ENCODE measurements at places on chromosomes 13 and 19.
A peak's percentile ranks its signal among the peaks of the same experiment; 100 is the strongest.

DNA sequence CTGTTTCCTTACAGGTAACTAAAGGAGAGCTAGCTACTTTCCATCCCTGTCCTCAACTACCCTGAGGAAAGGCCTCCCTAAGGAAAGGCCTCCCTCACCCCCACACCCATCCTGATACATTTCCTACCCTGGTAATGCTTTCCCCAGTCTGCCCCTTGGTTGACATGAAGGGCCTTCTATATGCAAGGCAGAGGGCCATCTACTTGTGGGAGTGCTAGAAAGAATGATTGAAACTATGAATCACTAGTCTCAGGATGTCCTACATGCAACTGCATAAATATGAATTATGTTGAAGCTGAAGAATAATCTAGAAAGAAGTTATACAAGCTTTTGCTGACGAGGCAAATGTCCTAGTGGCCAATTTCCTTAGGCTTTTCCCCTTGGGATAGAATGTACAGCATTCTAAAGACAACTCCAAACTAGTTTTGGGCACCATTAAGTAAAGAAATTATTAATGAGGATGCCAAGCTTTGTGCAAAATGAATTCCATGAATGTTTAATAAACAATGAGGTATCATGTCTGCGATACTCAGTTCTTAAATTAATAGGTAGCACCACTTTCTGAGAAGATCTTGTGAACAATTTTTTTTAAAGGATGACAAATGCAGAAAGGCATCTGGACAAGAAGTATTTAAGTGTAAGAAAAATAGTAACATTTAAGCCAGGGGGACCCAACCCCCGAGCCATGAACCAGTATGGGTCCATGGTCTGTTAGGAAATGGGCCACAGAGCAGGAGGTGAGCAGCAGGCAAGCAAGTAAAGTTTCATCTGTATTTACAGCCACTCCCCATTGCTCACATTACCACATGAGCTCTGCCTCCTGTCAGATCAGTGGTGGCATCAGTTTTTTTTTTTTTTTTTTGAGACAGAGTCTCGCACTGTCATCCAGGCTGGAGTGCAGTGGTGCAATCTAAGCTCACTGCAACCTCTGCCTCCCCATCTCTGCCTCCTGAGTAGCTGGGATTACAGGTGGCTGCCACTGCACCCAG lies 223.0 kb downstream of the LHFPL6 start:
- no peak for DNase-seq

- DNase-seq, result no peak
Observed at GRCh38 chr13:18978447-18978846, 203.2 kb downstream of the TUBA3C start.

- DNase-seq, result no peak
Observed at GRCh38 chr13:72782717-72783116, 784 bp downstream of the PIBF1 start.

DNA sequence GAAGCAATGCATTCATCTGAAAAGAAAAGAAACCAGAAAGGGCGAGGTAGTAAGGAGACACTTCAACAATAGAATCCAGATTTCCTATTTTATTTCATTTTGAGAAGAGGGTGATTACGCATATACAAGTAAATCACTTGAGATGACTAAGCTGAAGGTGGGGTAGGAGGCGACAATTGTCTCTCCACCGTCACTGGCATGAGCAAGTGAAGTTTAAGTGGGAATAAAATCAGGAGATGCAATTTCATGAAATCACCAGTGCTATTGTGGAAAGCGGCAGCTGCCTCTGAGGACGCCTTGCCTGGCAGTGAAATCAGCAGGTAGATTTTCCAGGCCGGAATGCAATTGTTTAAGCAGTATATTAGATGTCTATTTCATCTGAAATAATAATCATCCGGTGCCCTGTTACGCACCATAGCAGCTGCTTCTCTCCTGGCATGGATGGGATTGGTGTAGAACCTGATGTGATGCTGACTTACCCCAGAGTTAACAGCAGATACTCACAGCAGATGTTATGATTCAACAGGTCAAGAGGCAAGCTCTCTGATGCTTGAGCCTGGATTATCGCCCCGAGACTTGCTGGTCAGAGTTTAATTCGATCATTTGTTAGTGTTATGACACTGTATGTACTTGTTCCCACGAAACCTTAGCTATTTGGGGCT lies 64.3 kb downstream of the RASL11A start:
- peak; percentile 60 for DNase-seq

- peak; percentile 15 for DNase-seq
Observed at GRCh38 chr19:21482863-21483276, 22.5 kb upstream of the ZNF429 start.

- DNase-seq, result no peak
Observed at GRCh38 chr19:44646049-44646416, 2.3 kb downstream of the PVR start.

DNA sequence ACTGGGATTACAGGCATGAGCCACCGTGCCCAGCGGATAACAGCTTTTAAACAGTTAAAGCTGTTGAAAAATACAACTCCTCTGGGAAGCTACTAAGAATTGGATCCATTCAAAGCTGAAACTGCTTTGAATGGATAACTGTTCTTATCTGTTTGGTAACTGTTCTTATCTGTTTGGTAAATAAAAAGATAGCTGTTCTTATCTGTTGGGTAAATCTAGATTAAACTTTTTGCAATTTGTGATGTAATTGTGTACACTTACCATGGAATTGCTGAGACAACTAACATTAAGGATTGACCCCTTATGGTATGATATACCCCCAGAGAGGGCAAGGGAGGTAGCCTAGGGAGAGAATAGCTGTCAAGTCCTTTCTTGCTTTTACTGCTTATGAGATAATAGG lies 27.9 kb upstream of the SPART start:
- no peak for DNase-seq

GRCh38 chr13:66159511-66159910 lies 1070.6 kb downstream of the PCDH9 start:
- DNase-seq, result no peak

- no peak for DNase-seq
Observed at GRCh38 chr19:31583148-31583547, 233.9 kb upstream of the TSHZ3 start.

DNA sequence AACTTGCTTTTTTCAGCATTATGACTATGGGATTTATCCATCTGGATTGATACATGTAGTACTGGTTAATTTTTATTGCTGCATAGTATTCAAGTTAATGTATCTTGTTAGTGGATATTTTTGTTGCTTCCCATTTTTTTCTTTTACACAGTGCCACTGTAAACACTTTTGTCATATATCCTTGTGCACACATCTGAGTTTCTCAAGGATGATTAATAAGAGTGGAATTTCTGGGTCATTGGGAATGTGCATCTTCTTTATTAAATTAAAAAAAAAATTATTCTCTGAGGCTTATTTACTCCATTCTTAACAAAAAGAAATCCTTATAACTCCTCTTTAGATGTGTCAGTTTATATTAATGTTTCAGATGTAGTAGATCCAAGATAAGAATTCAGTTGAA lies 27.3 kb downstream of the B3GLCT start:
- DNase-seq, result no peak

DNA sequence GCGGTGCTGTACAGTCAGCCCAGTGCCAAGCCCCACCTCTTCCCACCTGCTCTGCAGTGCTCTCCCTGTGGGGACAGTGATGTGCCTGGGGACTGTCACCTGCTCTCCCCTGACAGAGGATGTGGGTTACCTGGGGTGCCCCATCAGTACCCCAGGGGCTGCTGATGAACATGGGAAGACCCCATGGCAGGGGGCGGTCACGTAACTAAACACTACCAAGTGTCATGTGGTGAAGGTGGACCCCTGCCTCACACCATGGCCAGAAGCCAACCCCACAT lies 12.7 kb downstream of the KDM4B start:
- DNase-seq, result no peak

Data from NCI-H1694 (cell line).